Stimulated activated CD4-positive, alpha-beta T cell treated with anti-CD3 and anti-CD28 coated beads, Interleukin-1b, Interleukin-23, amount 100 ng/mL, for 1 hour (primary cell): ENCODE measurements at places on chromosomes 2 and 18.

GRCh38 chr2:20485612-20486388 is 38.9 kb downstream of the RHOB start:
- DNase-seq = no peak

- DNase-seq = no peak
These were observed 24.8 kb downstream of the DYNC1I2 start for GRCh38 chr2:171712051-171712450.

GRCh38 chr18:44564922-44565321 is 115.8 kb upstream of the SETBP1 start:
- DNase-seq = no peak

GRCh38 chr18:72878143-72878542 is 10.4 kb upstream of the NETO1 start:
- no peak for DNase-seq

DNA sequence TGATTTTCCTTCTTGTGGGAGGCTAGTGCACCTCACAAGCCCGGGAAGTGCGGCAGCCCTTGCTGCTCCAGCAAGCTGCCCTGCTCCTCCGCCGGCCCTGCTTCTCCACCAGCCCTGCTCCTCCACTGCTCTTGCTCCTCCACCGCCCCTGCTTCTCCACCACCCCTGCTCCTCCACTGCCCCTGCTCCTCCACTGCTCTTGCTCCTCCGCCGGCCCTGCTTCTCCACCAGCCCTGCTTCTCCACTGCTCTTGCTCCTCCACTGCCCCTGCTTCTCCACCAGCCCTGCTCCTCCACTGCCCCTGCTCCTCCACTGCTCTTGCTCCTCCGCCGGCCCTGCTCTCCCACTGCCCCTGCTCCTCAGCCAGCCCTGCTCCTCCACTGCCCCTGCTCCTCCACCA is 95.6 kb downstream of the NDUFA10 start:
- no peak for DNase-seq

- DNase-seq = no peak
These were observed 77.6 kb upstream of the OTOF start for GRCh38 chr2:26555246-26556133.

GRCh38 chr2:3972377-3972776 is 269.0 kb downstream of the DCDC2C start:
- DNase-seq = no peak

DNA sequence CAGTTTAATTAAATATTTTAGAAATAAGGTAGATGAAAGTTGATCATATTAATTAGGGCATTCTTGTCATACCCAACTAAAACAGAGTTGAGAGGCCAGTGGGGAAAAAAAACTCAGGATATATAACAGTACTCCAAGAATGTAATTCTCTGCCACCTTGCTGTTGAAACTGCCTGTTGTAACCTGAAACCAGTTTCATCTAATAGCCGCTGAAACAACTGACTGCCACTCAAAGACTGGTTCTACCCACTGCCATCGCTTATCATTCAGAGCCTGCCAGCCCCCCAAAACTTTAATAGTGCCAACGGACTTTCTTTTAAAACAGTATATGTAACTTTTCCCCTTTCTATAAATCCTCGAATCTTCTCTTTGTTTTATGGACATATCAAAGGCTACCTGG is 37.7 kb upstream of the FSIP2 start:
- DNase-seq = no peak
